ENCODE measurements at places on chromosomes 6 and 20. TPM values are rescaled to one million over a fixed set of nuclear protein-coding genes. Genes with fewer than 3 reads are reported as not detected.

CLIC1 gene
- total RNA-seq: 348 TPM

BMP2 gene
- not detected for total RNA-seq

METTL24 gene
- not detected for total RNA-seq

SLC22A16 gene
- total RNA-seq: not detected

TPBG gene
- total RNA-seq: not detected

IP6K3 gene
- not detected for total RNA-seq

PI16 gene
- 0.27 TPM for total RNA-seq

XKR7 gene
- 0.02 TPM for total RNA-seq

TUBB2B gene
- total RNA-seq: not detected

PPIL6 gene
- total RNA-seq: 0.19 TPM

FRK gene
- total RNA-seq: not detected

SIRPB2 gene
- not detected for total RNA-seq

SASH1 gene
- not detected for total RNA-seq

NCOA5 gene
- 5.1 TPM for total RNA-seq

LTA gene
- total RNA-seq: 165 TPM

NEURL2 gene
- 0.99 TPM for total RNA-seq

UNC93A gene
- total RNA-seq: not detected

EFCAB8 gene
- 0.57 TPM for total RNA-seq

TOX2 gene
- total RNA-seq: 1.2 TPM

MED23 gene
- total RNA-seq: 27.4 TPM

MROH8 gene
- 0.91 TPM for total RNA-seq

POPDC3 gene
- total RNA-seq: not detected

UNC5CL gene
- 2.3 TPM for total RNA-seq

ANGPT4 gene
- not detected for total RNA-seq

EDEM2 gene
- 15.5 TPM for total RNA-seq

LRRN4 gene
- total RNA-seq: not detected

C2 gene
- 1.6 TPM for total RNA-seq
